ENCODE measurements at places on chromosomes 11 and 22.

GRCh38 chr22:48853627-48854240, 973.9 kb downstream of the BRD1 start:
- DNase-seq = no peak

- no peak for DNase-seq
Observed at GRCh38 chr11:129191649-129192048, 476 bp downstream of the ARHGAP32 start.

GRCh38 chr11:9777066-9777465, 113.2 kb downstream of the SWAP70 start:
- no peak for DNase-seq

GRCh38 chr22:48781391-48781790, 1046.3 kb downstream of the BRD1 start:
- no peak for DNase-seq

DNA sequence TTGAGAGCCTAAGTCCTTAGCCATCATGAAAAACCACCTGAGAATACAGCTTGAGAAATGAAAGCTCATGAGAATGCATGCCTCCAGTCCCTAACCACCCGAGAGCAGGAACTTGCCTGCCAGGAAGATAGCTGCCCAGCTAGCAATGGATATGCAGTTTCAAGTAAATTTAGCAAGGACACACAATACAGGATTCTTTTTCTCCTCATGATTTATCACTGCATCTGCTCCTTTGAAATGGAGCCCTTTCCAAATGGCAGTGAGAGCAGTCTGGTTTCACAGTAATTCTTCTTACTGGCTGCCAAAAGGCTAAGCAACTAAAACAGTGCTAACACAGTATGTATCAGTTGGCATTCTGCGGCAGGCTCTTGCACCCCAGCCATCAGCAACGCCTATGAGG, 109.9 kb downstream of the MICAL3 start:
- DNase-seq = no peak

GRCh38 chr11:93840180-93840579, 10.2 kb downstream of the VSTM5 start:
- DNase-seq = no peak

GRCh38 chr11:19683141-19683805, 29.4 kb upstream of the NAV2 start:
- no peak for DNase-seq

DNA sequence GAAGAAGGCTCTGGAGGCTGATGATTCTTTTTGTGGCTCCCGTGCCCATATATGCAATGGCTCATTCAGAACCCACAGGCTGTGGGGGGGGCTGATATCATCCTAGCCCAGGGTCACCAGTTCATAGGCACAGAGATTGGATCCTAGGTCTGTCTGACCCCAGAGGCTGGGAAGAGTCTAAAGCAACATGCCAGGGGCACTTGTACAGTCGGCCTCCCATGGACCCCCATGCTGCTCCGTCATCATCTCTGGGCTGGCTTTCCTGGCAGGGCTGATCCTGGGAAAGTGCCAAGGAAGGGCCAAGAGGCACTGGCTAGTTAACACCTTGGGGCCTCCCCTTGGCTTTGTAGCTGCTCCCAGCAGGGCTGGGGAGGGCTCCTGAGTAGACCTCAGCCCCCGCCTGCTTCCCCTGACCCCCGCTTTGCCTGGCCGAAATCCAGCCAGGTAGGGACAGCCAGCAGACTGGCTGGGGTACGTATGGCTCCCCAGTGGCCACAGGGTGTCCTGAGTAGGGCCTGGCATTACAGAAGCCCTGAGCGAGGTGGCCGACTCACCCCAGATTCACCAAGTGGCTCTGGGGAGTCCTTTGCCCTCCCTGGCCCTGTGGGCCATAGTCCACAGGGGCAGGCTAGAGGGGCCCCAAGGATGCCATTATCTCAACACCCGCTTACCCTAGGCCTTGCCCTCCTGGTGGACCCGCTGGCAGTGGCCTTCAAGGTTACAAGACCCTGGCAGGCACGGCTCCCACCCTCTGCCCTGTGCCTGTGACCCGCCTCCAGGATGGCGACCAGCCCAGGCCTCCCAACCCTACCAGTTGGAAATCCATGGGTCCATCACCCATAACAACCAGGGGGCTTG, 22.5 kb downstream of the FADS3 start:
- DNase-seq = no peak

DNA sequence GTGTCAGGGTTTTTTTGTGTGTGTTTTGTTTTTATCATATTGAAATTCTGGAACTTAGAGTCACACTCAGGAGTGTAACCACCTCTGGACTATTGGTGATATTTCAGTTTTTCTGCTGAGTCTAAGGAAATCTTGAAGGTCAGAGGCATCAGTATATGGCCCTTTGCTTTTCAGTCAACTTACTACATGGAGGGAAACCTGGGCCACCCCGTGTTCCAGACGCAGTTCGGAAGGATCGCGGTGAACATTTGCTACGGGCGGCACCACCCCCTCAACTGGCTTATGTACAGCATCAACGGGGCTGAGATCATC, 19.9 kb downstream of the UPB1 start:
- DNase-seq = no peak
